NCI-H2081 treated with DMSO at 0.1 percent for 48 hours (cell line): ENCODE measurements at places on chromosomes 5 and 9.

DNA sequence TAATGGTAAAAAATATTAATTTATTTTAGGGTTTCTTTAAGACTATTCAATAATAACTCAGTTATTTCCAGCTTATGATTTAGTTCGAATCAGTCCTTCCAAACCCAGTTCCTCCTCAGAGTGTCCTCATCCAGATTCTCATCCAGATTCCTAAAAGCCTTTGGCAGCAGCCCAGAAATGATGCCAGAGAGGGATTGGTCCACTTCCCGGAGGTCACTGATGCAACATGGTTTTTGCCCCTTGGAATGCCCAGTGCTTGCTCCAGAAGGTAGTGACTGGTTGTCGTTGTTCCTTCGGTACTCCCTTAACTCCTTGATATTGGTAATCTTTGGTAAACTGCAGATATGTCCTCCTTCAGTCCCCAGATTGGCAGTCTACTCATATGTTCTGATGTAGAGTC, 493.1 kb upstream of the DMAC1 start:
- DNase-seq = no peak

DNA sequence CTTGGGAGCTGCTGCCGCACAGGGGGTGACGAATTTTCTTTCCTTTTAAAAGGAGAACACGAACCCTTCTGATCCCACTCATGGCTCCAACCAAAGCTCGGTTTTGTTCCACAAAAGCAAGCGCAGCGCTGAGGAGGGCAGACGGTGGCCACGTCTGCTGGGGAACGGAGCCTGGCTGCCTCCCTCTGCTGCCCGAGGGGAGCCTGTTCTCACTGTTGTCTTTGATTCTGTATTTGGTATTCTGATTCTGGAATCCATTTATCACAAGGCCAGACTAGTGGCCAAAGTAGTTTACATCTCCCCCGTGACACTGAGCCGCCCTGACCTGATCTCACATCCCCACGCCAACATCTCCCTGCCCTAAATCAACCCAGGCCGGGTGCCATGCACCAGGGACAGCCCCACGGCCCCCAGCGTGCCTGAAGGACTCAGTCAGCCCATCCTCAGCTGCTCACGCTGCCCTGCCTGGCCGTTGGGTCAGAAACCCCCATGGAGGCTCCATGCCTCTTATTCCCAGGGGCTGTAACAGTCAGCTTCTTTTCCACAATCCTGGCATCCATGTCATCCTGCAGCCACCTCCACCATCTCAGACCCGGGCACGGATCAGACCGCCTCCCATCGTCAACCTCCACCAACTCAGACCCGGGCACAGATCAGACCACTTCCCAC, 6.7 kb upstream of the NSMF start:
- no peak for DNase-seq

GRCh38 chr5:142915813-142916424, 145.7 kb downstream of the ARHGAP26 start:
- no peak for DNase-seq

DNA sequence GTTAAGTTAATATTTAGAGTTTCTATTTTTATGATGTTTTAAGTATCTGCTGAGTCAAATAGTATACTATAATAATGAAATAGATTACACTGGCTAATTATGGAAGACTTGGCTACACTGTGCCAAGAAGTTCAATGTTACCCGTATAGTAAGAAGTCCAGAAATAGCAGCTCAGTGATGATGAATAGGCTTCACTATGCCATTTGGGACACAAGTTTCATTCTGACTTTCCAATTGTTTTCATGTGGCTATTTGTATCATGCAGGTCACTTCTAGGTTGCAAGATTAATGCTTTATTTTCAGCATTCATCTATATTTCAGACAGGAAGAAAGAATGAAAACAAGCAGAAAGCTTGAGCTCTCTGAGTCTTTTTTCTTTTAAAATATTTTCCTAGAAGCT, 194.5 kb upstream of the RIOK2 start:
- DNase-seq = no peak

DNA sequence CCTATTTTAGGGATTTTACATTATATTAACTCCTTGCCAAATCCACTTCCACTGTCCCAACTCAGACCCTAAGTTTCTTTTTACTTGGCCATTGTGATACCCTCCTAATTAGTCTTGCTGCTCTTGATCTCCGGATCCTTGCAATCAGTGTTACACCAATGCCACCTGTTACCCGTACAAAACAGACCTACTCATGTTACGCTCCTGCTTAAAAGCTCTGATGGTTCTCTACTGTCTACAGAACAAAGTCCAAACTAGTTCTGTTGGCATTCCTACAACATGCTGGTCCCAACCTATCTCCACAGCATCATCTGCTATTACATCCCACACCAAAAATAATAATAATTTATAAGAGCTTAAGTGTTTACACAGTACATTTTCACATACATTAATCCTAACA, 9.8 kb downstream of the ECPAS start:
- no peak for DNase-seq

GRCh38 chr9:6805532-6805931, 47.8 kb downstream of the KDM4C start:
- no peak for DNase-seq
